ENCODE measurements at places on chromosomes 11 and 22. TPM values are rescaled to one million over a fixed set of nuclear protein-coding genes. Genes with fewer than 3 reads are reported as not detected.

The FREY1 gene
- total RNA-seq = not detected

The EPS8L2 gene
- total RNA-seq = 34.1 TPM

The FGF19 gene
- total RNA-seq = 27.4 TPM

DNA sequence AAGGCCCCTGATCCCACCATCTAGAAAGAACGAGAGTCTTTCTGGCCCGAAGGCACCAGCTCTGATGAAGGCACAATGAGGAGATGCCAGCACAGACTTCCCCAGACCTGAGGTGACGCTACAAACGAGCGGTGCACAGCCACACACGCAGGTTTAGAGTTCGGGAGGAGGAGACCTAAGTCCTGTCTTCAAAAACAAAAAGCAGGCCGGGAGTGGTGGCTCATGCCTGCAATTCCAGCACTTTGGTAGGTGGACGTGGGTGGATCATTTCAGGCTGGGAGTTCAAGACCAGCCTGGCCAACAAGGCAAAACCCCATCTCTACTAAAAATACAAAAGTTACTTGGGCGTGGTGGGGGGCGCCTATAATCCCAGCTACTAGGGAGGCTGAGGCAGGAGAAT lies 9.5 kb downstream of the LTO1 start:
- no peaks in the 10 kb centered on the region for H3K4me1 ChIP-seq
- peaks cover 6% of the 10 kb centered on the region for H3K36me3 ChIP-seq
- no peaks in the 10 kb centered on the region for H3K27me3 ChIP-seq
- no peak for DNase-seq
- no peak overlapping the region for H3K4me3 ChIP-seq

DNA sequence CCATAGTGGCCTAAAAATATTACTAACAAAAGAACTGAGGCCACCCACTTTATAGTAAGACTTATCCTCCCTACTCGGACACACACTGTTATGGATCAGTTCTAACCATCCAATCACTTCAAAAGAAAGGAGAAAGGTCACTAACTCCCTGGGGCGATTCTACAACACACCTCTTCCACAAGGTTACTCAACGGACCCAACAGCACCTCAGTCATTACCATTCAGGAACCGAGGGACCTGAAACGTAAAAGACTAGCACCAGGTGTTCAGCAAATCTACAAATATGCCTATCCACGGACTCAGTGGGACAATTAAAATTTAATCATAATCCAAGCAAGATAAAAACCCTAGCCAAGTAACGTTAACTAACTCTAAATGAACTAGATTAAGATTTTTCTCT lies 1.6 kb downstream of the HNRNPUL2 start:
- DNase-seq = peak; percentile 34
- no peak overlapping the region for H3K27ac ChIP-seq
- H3K4me1 ChIP-seq = peaks cover 24% of the 10 kb centered on the region
- H3K4me3 ChIP-seq = peak overlapping the region; percentile 59
- H3K27me3 ChIP-seq = no peaks in the 10 kb centered on the region

DNA sequence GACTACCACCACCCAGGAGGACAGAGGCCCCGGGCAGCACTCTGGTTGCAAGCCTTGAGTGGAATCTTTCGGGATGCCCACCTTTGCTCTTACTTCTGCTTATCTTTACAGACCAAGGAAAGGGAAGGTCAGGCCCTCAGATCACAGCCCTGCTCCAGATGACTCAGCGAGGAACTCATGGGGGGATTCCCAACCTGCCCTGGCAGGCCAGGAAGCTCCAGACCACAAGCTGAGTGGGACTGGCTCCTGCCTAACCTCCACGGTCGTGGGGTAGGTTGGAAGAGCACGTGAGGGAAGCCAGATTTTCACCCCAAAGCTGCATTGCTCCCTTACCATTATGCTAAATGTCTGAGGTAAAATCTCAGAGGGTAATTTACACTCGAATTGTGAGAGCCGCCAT lies 11.8 kb downstream of the TBC1D10A start:
- no peak overlapping the region for H3K27ac ChIP-seq
- no peak for DNase-seq
- H3K4me1 ChIP-seq = peaks cover 4% of the 10 kb centered on the region
- no peaks in the 10 kb centered on the region for H3K27me3 ChIP-seq

- peaks cover 97% of the 10 kb centered on the region for H3K27me3 ChIP-seq
- no peak overlapping the region for H3K27ac ChIP-seq
- H3K36me3 ChIP-seq = no peaks in the 10 kb centered on the region
- no peak overlapping the region for H3K4me3 ChIP-seq
- peak; percentile 5 for DNase-seq
- no peaks in the 10 kb centered on the region for H3K4me1 ChIP-seq
Measured at GRCh38 chr22:22667966-22668880, 23.8 kb downstream of the GGTLC2 start.

DNA sequence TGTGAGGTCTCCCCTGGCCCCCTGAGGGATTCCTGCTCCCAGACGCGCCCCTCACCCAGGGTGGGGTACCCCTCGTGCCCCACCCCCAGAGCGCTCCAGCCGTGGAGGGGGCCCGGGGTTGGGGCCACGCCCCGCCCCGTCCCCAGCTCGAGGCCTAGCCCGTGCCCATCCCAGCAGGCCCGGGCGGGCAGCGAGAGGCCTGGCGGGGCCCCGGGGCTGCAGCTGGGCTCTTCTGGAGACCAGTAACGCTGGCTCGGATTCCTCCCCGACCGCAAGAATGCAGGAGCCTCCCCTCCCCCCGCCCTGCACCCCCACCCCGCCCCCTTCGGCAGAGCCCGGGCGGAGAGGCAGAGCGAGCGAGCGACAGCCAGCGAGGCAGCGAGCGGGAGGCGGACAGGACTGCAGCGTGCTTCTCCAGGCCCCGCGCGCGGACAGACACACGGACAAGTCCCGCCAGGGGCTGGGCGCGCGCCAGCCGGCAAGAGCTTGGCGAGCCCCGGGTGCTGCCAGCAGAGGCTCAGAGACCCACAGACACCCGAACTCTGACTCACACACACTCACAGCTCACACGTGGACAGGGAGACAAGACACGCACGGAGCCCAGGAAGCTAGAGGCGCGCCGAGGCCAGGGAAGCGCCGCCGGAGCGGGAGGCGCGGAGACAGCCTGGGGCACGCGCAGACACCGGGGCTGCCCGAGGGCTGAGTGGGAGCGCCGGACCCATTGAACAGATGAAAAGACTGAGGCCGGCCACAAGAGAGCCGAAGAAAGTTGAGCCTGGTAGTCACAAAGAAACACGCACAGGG lies 15.2 kb downstream of the BCL9L start:
- H3K4me3 ChIP-seq = peak overlapping the region; percentile 55
- H3K4me1 ChIP-seq = peaks cover 61% of the 10 kb centered on the region
- DNase-seq = peak; percentile 92
- H3K36me3 ChIP-seq = peaks cover 5% of the 10 kb centered on the region
- no peaks in the 10 kb centered on the region for H3K27me3 ChIP-seq
- H3K27ac ChIP-seq = peak overlapping the region; percentile 99

- peaks cover 7% of the 10 kb centered on the region for H3K4me1 ChIP-seq
- H3K27ac ChIP-seq = no peak overlapping the region
- no peak for DNase-seq
- no peak overlapping the region for H3K4me3 ChIP-seq
- H3K36me3 ChIP-seq = no peaks in the 10 kb centered on the region
Measured at GRCh38 chr11:6623391-6624363, 4.5 kb upstream of the TPP1 start.

The STX3 gene
- total RNA-seq = 47.9 TPM

The CDK2AP2 gene
- total RNA-seq = 48.6 TPM

DNA sequence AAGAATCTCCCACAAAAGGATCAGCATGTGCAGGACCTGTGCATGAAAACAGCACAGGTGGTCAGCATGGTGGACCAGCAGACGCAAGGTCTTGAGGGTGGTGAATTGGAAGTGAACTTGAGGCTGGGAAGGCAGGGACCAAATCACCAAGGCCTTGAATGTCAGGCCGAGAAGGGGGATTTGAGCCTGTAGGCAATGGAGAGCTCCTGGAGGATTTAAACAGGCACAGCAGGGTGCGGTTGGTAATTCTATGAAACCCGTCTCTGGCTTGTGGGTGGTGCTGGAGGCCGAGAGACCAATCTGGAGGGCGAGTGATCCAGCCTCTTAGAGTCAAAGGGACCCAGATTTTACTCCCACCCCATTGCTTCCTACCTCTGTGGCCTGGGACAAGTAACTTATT lies 2.4 kb downstream of the TSKU start:
- no peaks in the 10 kb centered on the region for H3K36me3 ChIP-seq
- peak; percentile 66 for DNase-seq
- peaks cover 51% of the 10 kb centered on the region for H3K4me1 ChIP-seq
- peak overlapping the region; percentile 94 for H3K4me3 ChIP-seq

GRCh38 chr22:30824096-30824495 lies 129.4 kb downstream of the OSBP2 start:
- peaks cover 41% of the 10 kb centered on the region for H3K27me3 ChIP-seq
- H3K4me3 ChIP-seq = no peak overlapping the region
- no peak overlapping the region for H3K27ac ChIP-seq
- DNase-seq = no peak
